ENCODE measurements at places on chromosomes 1 and 21.

GRCh38 chr1:36652586-36652985 is 169.9 kb upstream of the CSF3R start:
- DNase-seq: no peak

GRCh38 chr1:244614113-244614836 is 38.7 kb upstream of the DESI2 start:
- DNase-seq: no peak

- DNase-seq: no peak
These were observed 70.1 kb downstream of the ROR1 start for GRCh38 chr1:63843884-63844283.

- no peak for DNase-seq
These were observed 60.5 kb downstream of the SMYD2 start for GRCh38 chr1:214341459-214341858.

DNA sequence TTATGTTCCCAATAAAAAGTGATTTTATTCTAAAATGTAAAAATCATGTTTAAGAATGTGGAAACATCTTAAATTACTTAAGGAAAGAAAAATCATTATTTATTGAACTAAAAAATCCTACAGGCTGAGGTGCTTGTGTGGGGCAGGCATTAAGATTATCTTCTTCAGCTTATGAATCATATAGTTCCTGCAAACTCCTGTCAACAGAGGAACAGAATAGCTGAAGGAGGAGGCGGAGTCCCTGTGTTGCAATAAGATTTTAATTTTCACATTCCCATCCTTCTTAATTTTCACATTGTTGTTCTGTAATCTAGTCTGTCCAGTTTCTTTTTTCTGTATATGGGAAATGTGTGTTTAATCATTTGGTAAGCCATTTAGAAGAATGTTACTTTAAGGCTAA is 20.6 kb upstream of the OLFML3 start:
- no peak for DNase-seq

Data from vagina (tissue), 2 donors.